Stimulated activated CD4-positive, alpha-beta T cell treated with anti-CD3 and anti-CD28 coated beads, Interleukin-12 subunit alpha, Interleukin-12 subunit beta, amount 100 ng/mL, for 4 hours (primary cell): ENCODE measurements at places on chromosomes 5 and 9.

- no peak for DNase-seq
These were observed 74.6 kb downstream of the UBAP1 start for GRCh38 chr9:34253460-34253837.

DNA sequence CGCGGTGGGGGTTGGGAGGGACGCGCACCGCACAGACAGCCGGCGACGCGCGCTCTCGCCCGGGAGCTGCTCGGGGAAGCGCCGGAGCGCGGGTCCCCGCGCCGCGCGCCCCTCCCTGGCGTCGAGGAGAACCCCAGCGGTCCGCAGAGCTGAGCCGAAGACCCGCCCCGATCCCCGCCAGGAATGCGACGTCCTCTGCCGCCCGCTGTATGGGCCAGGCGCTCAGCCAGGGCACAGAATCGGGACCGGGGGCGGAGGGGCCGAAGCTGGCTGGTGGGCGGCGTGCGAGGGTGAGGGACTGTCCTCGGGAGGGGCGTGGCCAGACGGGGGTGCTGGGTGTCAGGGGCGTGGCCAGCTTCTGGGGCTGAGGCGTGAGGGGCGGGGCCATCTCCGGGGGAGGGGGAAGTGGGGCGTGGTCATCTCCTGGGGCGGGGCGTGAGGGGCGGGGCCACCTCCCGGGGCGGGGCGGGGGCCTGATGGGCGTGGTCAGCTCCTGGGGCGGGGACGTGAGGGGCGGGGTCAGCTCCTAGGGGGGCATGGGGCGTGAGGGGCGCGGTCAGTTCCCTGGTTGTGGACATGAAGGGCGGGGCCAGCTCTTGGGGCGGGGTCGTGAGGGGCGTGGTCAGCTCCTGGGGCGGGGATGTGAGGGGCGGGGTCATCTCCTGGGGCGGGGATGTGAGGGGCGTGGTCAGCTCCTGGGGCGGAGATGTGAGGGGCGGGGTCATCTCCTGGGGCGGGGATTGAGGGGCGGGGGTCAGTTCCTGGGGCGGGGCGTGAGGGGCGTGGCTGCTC lies 965 bp downstream of the PTGDS start:
- DNase-seq, result peak; percentile 54

GRCh38 chr5:160692271-160692670 lies 159.7 kb downstream of the ATP10B start:
- no peak for DNase-seq

DNA sequence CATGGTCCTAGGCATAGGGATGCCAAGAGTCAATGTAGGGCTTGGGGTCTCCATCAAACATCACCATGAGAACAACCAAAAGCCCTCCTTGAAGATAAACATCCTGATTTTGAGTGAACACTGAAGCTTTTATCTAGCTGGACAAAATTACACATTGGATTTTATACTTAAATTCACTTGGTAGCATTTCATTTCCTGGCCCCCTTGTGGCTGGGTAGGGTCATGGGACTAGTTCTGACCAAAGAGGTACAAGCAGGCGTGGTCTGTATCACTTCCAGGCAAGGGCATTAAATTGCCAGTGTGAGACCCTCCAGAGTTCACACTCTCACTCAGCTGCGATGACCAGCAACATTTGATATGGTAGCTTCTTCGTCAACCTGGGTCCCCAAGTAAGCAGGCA lies 320.3 kb downstream of the ACTL7B start:
- no peak for DNase-seq

DNA sequence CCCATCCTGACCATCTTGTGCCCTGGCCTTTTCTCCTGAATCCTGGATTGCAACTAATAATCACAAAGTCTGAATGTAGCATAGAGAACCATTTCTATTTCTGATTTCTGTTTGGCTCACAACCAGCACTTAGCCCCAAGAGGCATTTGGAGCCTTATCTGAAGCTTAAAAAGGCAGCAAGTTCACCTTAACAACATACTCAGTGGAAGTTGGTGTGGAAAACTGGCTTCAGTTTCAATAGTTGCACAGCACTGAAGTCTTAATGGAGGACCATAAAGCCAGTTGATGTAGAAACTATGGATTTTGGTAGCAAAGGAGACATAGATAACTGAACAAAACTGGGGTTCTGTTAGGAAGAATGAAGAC lies 574.1 kb downstream of the PSAT1 start:
- DNase-seq, result no peak

DNA sequence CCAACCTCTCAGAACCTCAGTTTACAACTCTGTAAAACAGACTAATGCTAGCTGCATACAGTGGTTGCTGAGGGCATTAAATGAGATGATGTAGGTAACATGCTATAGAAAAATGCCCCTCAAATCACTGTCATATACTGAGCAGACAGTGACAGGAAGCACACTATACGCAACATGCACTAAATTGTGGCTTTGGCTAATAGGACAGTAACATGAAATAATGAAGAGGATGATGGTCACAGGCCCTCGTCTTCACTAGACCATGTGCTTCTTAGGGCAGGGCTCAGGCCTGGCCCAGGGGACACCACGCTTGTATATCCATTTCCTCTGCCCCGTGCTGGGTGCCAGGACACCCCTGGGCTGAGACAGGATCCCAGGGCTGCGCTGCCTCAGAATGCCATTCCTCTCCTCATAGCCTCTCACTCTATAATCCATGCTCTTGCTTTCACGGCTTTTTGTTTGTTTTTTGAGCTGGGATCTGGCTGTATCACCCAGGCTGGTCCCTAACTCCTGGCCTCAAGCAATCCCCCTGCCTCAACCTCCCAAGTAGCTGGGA lies 18.9 kb downstream of the CSF1R start:
- DNase-seq, result no peak

DNA sequence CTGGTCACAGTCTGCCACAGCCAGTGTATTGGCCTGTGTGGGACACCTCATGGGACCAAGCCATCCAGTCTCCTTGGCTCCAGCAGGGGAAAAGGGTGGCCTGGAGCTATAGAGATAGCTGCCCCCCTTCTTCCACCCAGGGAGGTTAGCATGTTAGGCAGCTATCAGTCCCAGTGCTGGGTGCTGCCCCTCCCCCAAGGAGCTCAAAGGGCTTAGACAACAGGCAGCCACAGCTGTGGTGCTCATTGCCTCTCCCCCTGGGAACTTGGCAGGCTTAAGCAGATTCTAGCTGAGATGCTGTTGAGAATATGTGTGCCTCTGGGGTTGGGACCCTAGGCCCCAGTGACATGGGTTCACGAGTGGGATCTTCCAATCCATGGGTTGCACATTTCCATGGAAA lies 226.0 kb upstream of the PTGER4 start:
- DNase-seq, result no peak

- DNase-seq, result no peak
These were observed 46.4 kb upstream of the SLC44A1 start for GRCh38 chr9:105198023-105198422.

DNA sequence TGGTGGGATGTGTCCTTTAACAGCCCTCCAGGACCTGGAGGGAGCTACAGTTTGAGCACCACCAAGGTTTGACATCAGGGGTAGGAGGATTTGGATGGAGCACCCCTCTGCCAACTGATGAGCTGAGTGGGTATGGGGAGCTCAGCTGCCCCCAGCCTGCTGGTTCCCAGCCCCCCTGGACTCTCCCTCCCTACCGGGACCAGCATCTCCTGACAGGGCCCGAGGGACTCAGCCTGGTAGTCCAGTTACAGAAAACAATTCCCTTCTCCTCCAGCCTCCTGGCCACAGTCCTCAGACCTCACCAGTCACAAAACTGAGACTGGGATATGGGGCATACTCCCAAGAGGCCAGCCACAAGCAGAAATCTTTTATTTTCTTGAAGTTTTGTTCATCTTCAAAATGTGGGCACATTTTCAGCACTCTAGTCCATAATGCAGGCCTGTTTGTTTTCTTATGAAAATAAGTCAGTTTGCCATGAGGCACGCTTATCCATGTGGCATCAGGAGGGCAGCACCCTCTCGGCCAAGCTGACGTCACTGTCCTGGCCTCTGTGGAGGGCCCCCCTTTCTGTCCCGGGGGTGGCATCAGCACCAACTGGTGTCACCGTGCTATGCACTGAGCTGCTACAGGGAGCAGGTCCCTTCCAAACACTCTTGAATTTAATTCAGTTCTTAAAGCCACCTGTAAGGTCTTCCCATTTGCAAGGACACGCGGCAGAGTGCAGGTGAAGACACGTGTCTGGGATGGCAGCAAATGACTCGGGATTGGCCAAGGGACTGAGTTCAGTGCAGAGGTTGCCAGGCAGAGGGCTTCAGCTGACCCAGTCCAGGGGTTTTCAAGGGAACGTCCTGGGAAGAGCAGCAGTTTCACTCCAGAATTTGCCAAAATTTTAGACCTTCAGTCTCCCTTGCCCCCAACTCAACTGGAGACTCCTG lies 187.6 kb downstream of the GADD45G start:
- DNase-seq, result no peak

DNA sequence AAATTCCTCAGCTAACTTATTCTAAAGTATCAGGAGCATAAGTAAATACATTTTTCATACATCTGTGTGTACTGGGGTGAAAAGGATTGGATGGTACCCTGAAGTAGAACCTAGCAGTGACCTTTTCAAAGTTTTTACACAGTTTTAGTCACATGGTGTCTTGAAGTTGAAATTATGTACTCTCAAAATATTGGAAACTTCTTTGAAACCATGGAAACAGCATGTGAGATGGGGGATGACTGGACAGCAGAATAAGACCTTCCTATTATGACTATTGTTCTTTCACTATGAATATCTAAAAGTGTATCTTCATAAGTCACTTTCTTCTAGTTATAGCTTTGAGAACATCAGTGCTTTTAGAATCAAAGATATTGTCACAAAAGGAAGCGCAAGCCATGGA lies 301.5 kb upstream of the ELAVL2 start:
- no peak for DNase-seq
